CD4-positive, alpha-beta T cell treated with Interleukin-1 beta for 1 hour (primary cell): ENCODE measurements at places on chromosomes 11 and 22.

DNA sequence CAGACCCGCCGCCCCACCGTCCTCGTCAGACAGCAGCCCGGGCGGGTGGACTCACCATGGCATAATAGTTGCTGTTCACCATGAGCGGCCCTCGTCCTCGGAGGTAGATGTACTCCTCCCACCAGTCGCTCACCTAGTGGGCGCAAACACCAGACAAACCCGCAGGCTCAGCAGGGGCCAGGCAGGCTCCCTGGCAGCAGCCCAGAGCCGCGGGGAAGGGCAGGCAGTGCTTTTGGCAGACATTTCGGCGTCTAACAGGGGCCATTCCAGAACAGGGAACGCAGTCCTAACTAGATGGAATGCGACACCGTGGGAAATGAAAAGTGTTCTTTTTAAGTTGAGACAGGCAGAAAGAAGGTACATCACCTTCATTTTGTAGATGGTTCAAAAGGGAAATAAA, 44.9 kb downstream of the CPT1A start:
- no peak for DNase-seq

DNA sequence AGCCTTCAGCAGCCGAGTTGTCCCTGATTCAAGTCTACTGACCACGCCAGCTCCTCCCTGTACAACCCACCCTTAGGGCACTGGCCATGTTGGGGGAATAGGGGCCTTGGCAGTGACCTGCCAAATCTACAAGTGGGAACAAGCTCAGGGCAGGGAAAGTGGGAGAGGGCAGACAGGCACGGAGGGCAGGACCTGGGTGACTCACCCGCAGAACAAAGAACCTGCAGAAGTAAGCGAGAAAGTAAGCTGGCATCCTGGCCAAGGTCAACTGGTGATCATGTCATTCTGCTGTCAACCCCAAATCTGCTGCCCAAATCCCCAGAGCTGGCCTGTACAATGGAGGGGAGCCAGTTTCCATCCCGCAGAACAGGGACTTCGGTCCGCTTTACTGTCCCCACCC, 7.9 kb upstream of the SCGB1A1 start:
- DNase-seq: no peak

GRCh38 chr11:19259487-19260345, 19.0 kb upstream of the E2F8 start:
- peak; percentile 66 for DNase-seq

DNA sequence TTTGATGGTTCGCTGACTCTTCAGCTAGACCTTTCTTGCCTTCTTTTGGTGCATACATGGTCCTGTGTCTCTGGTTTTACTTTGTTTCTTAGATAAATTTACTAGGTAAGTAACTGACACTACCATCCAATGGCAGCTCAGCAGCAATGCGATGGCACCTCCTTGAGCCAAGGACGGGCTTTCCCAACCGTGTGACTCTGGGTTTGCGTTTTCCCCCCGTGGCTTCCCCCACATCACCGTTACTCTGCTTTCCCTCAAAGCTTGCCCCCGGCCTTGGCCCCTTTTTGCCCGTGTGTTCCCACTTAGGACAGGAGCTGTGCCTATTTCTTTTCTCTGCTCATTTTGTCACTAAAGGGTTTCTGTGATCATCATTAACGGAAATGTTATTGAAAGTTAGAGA, 41.5 kb downstream of the TBC1D22A start:
- no peak for DNase-seq

DNA sequence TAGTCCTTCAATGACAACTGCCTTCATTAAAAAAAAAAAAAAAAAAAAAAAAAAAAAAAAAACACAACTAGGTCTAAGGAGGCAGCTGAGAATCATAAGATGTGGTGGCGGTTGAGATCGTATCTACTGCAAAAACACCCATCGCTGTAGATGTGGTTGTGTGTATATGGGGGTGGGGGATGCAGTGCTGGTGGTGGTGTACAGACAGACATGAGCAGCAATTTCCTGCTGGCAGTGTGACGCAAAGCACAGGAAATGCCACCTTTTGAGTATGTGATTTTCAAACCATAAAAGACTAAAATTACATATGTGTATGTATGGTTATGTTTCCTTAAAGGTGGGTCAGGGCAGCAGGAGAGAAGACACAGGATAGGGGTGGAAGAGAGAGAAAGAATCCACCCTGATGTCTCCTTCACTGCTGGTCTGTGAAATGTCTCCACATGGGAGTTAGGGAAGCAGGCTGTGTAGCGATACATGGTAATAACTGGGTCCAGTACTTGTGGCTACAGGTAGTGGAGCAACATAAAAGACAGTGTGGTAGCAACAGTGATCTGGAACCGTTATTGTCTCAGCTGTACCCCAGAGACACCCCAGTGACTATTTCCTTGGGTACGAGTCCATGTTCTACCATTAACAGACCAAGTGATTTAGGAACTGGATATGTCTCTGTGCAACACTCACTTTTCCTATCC, 57.9 kb downstream of the SYTL2 start:
- peak; percentile 94 for DNase-seq

- no peak for DNase-seq
Observed at GRCh38 chr11:28038775-28039174, 69.2 kb downstream of the KIF18A start.

DNA sequence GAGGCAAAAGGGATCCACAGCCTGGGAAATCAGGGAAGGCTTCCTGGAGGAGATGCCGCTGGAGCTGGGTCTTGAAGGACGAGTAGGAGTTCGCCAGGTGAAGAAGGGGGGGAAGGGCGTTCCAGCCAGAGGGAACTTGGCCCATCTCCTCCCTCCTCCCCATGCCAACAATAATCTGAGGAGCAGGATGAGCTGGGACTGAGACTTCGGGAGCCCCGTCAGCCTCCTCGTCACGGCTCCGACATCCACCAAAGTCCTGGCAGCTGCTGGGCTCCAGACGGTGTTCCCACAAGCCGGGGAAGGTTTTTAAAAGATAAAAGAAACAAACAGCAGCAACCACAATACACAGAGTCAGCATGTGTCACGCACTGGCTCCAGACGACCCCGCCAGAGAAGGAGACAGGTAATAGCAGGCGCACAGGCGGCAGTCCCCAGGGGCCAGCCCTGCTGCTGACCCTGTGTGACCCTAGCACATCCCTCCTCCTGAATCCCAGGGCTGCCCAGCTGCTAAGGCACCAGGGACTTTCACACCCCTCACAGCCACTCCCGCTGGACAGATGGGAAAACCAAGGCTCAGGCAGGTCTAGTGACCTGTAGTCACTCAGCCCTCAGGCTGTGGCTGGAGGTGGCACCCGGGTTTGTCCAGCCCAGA, 37.3 kb downstream of the NUP50 start:
- no peak for DNase-seq

GRCh38 chr11:86497310-86497709, 122.6 kb downstream of the CCDC81 start:
- no peak for DNase-seq

- DNase-seq: no peak
Observed at GRCh38 chr11:134030853-134031252, 38.0 kb upstream of the JAM3 start.

DNA sequence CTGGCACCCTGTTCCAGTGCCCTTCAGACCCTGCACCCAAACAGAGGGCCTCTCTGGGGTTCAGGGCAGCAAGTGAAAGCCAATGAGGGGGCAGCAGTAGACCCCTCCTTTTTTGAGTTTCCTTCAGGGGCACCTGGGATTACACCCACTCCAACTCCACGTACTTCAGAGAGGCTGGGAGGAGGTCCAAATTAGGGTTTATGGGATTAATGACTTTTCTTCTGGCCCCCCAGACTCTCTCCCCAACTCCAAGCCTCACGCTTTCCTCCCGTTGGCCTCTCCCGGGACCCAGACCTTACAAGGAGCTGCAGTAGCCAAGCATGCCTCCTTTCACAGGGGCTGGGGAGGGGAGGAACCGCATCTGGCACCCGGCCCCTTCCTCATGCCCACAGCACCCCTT, 101.7 kb downstream of the NECTIN1 start:
- no peak for DNase-seq

DNA sequence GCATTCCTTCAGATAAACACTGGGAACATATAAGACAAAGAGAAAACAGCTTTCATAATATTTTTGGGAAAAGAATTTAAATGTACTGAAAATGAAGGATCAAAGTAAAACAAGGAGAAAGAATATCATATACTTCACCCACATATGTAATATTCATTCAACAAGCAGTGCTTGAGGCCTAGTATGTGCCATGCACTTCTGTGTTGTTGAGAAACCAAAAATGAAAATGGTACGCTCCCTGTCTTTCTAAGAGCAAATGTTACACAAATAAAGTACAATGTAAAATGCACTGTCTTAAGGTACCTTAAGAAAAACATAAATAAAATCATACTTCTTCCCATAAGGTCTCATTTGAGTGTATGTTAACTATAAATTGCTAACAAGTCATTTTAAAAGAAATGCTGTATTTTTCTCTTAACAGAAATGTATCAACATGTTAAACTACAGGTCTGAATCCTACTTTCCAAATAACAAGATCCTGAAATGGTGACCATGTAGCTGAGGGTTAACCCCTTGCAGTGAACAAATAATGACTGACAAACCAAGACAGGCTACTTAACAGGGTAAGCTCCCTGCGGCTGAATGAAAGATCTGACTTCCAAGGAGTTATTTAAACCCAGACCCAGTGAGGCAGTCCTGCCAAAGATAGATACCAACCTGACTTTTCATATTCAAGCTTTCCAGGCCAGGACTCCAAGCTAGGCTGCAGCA, 377.6 kb downstream of the DCDC1 start:
- DNase-seq: no peak

- DNase-seq: peak; percentile 22
Observed at GRCh38 chr11:36452236-36452940, 57.7 kb downstream of the TRAF6 start.

DNA sequence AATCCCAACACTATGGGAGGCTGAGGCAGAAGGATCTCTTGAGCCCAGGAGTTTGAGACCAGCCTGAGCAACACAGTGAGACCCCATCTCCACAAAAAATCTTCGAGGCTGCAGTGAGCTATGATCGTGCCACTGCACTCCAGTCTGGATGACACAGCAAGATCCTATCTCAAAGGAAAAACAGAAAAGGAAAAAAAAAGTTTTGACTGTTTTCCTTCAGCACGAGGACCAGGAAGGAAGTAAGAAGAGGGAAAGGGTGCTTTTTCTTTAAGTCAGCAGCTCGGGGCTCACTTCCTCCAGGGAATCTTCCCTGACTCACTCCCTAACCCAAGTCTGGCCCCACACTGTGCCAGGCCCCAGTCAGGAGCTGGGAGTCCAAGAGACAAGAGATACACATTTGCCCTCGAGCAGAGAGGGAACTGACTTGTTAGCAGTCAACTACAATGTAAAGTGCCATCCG, 14.2 kb downstream of the ARRB1 start:
- no peak for DNase-seq

DNA sequence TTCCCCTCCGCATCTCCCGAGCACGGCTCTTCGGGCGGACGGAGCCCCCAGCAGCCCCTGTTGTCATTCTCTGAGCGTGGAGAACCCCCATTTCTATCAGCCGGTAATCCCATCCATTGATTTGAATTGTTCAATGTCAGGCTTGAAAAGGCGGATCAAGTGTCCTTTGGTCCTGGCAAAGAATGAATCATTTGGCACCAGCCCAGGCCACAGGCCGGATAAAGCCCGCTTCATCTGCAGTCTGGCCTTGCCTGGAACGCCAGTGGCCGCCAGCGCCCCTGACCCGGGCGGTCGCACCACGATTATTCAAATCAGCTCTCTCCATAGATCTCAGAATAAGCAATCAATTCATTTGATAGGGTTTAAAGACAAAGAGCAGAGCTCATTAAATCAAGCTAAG, 188.9 kb downstream of the BRD1 start:
- DNase-seq: no peak

DNA sequence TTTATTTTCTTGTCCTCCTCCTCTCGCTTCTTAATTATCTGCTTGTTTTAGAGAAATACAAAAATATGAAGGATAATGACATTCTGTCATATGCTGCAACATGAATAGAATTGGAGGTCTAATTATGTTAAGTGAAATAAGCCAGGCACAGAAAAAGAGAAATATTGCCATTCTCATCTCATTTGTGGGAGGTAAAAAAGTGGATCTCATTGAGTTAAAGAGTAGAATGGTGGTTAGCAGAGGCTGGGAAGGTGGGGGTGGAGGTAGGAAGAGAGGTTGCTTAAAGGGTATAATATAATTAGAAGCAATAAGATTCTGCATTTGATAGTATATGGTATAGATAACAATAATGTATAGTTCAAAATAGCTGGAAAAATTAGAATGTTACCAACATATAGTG, 231.3 kb downstream of the JRKL start:
- DNase-seq: no peak

DNA sequence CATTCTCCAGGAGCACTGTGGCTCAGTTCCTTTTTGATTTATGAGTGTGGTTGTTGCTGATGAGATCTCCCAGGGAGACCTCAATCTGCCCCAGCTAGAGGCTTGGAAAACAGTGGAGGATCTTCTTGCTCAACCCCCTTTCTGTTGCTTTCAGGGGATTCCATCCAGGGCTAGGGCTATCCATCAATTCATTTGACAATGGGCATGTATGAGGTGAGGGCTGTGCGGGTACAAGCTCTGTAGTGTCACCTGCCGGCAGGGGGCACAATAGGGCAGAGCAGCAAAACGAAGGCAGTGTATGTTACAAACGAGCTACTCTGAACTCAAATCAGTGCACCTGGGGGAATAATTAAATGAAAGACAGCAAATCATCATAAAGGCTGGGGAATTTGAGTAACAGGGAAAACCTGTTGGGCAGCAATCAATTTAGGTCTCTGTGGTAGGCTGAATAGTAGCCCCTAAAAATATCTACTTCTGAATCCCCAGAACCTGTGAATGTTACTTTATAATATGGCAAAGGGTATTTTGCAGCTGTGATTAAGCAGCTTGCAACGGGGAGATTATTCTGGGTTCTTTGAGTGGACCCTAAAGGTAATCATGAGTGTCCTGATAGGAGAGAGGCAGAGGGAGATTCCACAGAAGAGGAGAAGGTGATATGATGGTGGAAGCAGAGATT, 170.3 kb upstream of the ZBED5 start:
- DNase-seq: peak; percentile 71

DNA sequence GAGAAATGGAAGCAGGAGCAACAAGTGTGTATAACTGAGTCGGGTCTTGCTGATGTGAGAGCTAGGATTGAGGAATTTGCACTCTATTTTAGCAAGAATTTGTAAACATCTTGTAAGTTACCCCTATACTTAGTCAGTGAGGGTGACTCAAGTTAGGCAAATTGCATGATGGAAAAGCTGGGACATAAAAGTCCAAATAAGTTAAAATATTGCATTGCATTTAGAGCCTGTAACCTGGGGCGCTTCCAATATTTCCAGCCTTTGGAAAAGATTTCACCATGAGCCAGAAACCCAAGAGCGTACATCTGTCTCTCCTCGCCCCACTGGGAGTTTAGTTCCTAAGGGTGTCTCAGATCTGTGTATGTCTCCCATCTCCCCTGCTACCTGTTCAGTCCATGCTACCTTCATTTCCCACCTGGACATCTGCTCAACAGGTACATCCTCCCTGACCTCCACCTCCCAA, 37.0 kb upstream of the ACCSL start:
- no peak for DNase-seq

DNA sequence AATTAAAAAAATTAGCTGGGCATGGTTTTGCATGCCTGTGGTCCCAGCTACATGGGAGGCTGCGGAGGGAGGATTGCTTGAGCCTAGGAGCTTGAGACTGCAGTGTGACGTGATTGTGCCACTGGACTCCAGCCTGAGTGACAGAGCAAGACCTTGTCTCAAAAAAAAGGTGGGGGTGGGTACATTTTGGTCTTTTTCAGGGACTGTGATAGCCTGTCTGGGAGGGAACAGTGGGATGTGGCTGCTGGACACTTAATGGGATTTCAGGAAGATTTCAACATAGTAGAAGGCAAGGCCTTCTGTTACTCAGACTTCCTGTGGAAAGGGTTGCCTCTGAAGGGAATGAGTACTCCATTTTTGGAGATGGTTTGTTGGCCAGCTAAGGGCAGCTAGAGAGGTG, 40.6 kb downstream of the RELT start:
- DNase-seq: no peak
